ENCODE measurements at places on chromosomes 6 and 20.

DNA sequence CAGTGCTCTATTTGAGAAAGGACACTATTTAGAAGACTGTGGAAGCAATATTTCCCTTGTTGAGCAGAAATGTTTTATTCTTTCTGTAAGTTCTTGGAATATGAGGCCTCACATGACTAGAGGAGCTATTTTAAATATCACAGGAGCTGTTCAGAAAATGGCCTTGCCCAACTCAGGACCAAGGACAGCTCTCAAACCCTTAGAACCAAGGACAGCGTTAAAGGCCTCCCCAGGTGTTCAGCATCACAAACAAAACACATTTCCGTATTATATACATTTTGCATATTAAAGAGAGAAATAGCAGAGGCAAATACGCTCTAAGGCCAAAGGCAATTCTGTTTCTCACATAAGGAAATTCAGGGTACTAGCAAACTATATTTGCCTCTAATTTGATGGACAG, 631.4 kb downstream of the CDH26 start:
- no peak for DNase-seq

- DNase-seq = no peak
These were observed 359.3 kb downstream of the SYNE1 start for GRCh38 chr6:152277826-152278329.

DNA sequence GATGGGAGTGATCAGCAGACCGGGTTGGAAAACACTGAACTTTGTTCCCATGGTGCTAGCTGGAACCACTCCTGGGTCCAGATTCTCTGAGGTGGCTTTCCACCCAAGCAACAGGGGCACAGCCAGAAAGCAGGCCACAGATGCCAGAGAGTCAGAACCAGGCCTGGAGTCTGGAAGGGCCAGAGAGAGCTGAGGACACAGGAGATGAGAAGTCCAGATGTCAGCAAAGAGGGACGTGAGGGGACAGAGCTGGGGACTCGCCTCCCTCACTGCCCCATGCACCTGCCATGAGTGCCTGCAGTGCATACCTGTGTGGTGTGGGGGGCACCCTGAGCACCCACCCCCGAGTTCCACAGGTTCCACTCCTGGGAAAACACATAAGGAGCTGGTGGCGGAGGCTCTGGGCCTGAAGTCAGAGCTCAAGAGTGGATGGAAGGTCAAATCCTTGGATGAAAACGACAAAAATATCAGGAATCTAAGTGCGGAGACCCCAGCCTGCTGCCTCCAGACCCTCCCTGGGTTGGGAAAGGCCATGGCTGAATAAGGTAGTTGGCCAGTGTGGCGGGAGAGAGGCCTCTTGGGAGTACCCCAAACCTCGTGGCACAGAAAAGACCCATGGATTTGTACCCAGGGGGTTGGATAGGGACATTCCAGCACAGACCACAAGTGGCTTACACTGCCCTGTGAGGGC, 224.2 kb downstream of the SYNDIG1 start:
- no peak for DNase-seq

DNA sequence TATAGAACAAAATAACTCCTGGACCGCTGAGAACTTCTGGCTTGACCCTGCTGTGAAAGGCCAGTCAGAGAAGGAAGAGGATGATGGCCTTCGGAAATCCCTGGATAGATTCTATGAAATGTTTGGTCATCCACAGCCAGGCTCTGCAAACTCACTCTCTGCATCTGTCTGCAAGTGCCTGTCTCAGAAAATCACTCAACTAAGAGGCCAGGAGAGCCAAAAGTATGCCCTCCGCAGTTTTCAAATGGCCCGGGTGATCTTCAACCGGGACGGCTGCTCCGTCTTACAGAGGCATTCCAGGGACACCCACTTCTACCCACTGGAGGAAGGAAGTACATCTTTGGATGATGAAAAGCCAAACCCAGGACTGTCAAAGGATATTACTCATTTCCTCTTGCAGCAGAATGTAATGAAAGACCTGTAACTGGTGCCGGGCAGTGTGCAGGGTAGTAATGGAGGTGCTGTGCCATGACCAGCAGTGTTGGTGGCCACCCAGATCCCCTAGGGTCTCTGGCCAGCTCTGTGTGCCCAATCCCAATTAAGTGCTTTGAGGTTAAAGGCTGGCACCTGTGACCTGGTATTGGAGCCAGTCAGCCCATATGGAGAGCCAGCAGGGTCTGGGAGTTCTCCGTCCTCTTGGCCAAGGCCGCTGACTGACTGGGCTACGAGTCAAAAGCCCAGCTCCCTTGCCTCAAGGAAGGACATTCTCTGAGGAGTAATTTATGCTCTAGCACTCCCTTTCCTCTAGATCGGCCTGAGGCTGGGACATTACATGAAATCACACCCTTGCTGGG, 87.1 kb downstream of the TRMT6 start:
- DNase-seq = peak; percentile 68

- DNase-seq = no peak
These were observed 18.6 kb downstream of the ARID1B start for GRCh38 chr6:156795825-156796224.

DNA sequence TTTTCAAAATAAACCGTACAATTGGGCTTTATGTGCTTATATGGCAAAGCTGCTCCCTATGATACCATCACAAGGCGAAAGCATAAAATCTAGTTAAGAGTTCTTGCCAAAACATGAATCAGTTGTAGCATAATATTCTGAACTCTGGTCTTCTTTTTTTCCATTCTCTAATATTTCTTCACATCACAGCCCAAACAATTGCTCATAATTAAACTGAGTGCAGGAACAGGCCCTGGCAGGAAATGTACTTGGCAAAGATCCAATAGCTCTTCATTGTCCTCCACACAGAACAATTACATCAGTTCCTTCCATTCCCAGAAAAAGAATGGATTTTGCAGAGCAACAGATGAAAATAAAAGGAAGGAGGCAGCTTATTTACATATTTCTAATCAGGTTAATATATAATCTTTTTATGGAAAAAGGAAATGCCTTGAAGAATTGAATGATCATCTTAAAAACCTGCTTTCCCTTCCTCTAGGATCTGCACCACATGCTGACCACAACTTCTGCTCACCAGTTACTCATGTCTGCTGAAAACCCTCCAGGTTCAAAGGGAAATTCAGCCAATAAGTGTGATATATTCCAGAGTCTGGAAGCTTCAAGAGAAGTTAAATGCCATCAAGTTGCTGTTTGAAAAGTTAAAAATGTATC, 123.3 kb upstream of the COL21A1 start:
- no peak for DNase-seq

All from hepatic stellate cell (primary cell).